Stimulated activated CD8-positive, alpha-beta memory T cell treated with anti-CD3 and anti-CD28 coated beads, Interleukin-7, amount 100 ng/mL, for 24 hours (primary cell): ENCODE measurements at places on chromosomes 12 and 14.

GRCh38 chr14:104680806-104681688, 8.4 kb upstream of the INF2 start:
- no peak for DNase-seq

DNA sequence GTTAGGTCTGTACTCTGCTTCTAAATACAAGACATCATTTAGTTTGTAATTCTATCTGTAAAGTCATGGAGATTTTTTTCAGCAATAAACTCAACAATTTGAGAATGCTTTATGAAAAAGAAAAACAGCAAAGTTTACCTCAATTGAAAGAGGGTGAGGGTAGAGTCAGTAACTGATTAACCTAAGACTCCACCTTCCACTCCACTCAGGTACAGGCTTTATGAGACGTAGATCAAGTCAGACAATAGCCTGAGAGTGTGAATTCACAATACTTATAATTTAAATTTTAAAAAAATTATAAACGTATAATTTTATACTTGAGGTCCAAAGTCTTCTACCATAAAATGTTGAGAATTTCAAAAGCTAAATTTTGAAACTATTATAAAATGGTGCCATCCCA, 45.9 kb downstream of the BCL2L14 start:
- no peak for DNase-seq

- no peak for DNase-seq
Observed at GRCh38 chr14:39441805-39442204, 9.6 kb upstream of the FBXO33 start.

DNA sequence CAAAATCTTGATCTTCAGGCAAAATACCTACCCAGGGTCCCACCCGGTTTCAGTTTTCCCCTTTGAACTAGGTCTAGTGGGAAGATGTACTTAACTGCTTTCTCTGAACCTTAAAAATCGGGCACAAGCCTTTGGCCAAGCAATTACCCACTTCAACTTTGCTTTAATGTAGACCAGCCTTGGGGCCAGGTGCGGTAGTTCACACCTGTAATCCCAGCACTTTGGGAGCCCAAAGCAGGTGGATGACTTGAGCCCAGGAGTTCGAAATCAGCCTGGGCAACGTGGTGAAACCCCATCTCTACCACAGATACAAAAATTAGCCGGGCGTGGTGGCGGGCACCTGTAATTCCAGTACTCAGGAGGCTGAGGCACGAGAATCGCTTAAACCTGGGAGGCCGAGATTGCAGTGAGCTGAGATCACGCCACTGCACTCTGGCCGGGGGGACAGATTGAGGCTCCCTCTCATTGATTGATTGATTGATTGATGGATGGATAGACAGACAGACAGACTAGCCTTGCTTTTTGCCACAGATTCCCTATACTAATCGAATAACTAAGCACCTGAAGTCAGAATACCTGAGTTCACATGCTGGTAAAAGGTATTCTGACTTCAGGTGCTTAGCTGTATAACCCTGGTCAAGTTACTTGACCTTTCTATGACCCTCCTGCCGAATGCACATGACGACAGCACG, 1.9 kb downstream of the CLIP1 start:
- no peak for DNase-seq

- no peak for DNase-seq
Observed at GRCh38 chr14:32941668-32942065, 3.0 kb downstream of the NPAS3 start.

DNA sequence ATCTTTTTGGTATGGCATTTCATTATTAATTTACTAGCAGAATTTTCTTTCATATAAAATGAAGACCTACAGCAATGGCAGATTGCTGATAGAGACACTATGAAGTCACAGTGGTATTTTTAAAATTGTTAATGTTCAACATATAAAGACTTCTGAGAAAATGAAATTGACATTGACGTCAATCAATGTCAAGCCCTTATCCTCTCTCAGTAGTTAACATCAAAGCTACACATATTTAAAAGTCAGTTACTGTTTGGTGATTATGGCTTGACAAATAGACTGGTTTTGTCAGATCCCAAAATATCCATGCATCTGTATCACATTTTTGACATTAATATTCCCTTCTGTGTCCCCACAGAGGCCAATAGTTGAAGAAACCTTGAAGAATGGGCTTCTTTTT, 1069.1 kb upstream of the SEL1L start:
- DNase-seq: no peak

DNA sequence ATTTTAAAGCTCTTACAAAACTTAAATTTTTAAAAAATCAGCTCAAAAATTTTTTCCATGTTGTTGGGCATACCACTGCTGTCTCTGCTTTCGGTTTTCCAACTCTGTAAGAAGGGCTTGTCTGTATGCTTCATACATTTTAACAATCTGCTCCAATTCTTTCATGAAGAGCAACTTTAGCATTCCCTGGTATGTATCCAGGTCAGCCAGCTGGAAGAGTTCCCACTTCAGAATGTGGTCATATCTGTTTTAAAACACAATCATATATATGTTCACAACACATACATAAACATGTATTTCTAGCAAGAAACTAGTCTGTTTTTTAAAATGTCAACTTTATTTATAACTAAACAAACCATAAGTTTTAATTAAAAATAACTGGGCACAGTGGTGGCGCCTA, 33.0 kb downstream of the SAV1 start:
- DNase-seq: no peak

GRCh38 chr14:63918411-63918810, 65.6 kb downstream of the SYNE2 start:
- no peak for DNase-seq

- DNase-seq: no peak
Observed at GRCh38 chr12:76864791-76865400, 13.9 kb downstream of the CSRP2 start.

DNA sequence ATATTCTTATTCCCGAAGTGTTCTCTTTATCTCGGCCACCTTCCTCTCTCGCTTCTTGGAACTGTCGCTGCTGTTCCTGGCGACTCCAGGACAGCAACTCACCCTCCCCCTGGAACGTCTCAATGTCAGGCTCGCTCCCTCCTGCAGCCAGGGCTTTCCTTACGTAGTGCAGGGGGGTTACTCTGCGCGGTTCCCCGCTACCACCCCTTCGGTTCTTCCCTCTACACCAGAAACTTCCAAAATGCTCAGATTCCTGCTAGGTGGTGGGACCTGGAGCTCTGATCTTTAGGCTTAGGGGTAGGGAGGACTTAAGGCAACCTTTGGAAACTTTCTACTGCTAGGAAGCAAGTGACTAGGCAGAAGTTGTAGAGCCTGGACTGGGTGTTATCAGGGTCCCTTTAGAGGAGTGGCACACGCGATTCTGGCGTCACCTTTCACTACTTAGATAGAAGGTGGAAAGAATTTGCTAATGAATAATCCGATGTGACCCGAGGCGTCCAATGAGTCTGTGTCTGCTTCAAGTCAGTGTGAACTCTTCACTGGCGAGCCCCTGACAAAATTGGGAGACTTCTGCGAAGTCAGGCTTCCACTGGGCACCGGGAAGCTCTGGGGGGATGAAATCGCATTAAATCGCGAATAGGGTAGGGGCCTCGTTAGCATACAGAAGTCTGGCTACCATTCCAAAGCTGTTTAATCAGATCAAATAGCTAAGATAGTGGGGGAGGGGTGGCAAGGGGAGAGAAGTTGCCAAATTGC, 900 bp upstream of the DPF3 start:
- DNase-seq: no peak

DNA sequence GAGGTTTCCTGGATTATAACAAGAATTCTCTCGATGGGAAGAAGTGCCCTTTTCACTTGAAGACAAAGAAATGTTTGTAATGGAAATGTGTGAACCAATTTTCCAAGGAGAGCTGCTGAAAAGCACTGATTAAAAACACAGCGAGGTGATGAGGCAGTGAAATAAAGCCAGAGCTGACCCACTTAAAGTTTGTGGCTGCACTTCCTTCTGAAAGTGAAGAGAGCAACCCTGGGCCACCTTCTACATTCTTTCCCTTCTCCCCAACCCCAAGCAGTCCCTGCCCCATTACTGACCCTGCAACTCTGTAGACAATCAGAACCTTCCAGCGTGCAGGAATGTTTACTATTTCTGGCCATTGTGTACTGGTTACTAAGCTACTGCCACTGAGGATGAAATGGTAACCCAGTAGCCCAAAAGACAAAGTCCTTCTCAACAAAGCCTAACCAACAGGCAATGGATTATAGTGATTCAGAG, 173.9 kb downstream of the TTC7B start:
- DNase-seq: no peak

DNA sequence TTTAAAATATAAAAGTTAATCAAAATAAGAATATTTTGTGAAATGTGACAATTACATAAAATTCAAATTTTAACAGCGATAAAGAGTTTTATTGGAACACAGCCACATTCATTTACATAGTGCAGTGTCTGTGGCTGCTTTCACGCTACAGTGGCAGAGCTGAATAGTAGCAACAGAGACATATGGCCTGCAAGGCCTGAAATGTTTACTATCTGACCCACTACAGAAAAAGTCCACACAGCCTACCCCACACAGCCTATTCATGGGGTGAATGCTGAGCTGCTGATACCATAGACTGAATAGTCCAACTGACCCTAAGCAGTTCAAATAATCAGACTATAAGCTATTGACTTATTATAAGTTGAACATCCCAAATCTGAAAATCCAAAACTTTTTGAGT, 13.2 kb downstream of the GNS start:
- DNase-seq: no peak

GRCh38 chr14:93230539-93230938, 23.5 kb downstream of the UBR7 start:
- no peak for DNase-seq

DNA sequence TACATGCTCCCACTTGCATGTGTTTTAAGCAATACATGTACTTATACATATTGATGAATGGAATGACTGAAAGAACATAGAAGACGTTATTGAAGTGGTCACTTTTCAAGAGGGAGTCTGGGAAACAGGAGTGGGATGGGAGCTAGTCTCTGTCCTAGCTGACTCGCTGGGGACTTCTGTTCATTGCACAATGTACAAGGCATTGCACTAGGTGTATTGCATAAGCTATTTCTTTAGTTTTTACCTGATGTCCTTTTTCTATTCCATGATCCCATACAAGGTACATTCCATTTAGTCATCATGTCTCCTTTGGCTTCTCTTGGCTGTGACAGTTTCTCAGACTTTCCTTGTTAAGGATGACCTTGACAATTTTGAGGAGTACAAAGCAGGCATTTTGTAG, 4.0 kb upstream of the MYO1H start:
- DNase-seq: no peak

GRCh38 chr12:119206348-119207062, 27.8 kb downstream of the HSPB8 start:
- no peak for DNase-seq

- no peak for DNase-seq
Observed at GRCh38 chr12:12975322-12976077, 23.5 kb upstream of the GPRC5D start.
